NCI-H2081 (cell line): ENCODE measurements at places on chromosomes 16 and 17.

- DNase-seq, result no peak
These were observed 65.7 kb upstream of the METRNL start for GRCh38 chr17:83013779-83014117.

DNA sequence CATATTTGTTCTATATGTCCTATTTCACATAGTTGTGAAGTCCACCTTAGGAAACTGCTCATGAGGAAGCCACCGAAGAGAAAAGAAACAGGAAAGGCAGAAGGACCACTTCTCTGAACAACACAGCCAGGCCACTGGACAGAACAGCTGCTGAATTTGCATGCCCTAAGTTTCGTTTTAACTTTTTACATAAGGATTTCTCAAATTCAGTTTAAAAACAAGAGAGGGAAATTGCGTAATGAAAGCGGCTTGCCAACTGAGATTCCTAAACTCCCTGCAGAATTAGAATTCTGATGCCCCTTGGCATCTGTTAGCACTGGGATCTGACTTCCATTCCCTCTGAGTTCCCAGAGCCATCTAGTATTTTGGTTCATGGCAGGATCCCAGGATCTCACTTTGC is 5.0 kb upstream of the CCL8 start:
- no peak for DNase-seq

DNA sequence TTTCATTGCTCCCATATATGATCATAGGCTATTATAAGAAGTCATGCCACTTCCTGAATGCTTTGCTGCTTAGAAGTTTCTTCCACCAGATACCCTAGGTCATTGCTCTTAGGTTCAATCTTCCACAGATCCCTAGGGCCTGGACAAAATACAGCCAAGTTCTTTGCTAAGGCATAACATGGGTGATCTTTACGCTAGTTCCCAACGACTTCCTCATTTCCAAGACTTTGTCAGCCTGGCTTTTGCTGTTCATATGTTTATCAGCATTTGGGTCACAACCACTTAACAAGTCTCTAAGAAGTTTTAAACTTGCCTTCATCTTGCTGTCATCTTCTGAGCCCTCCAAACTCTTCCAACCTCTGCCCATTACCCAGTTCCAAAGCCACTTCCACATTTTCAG is 20.1 kb upstream of the DLX3 start:
- DNase-seq, result no peak

GRCh38 chr16:3865241-3865640 is 15.3 kb downstream of the CREBBP start:
- DNase-seq, result peak; percentile 19

- DNase-seq, result no peak
These were observed 48.0 kb upstream of the SLC12A3 start for GRCh38 chr16:56817056-56817455.

DNA sequence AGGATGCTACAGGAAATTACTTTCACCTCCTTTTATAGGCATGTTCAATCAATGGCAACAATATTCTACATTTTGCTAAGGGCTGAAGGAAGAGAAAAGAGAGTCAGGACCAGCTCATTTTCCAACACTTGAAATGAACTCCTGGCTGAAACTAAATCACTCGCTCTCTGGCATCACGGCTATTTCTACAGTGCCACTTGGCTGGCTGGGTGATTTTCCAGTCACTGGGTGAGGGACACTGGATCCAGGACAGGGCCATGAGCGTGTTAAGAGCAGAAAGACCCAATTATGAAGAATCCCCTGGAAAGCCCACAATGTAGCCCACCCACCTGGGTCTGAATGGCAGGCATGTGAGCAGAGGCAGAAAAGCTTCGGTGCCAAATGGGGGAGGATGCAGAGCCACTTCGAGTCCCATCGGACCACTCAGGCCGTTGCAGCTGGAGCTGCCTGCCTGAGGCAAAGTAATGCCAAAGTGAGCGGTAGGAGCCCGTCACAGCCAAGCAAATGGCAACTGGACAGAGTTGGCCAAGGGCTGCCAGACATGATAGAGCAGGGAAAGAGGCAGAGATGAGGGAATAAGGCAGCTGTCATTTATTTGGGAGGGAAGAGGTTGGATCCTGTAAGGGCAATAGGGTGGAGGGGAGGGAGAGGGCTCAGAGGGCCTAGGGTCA is 246.2 kb downstream of the STX8 start:
- no peak for DNase-seq

- no peak for DNase-seq
These were observed 183.1 kb upstream of the CCL2 start for GRCh38 chr17:34071886-34072420.

DNA sequence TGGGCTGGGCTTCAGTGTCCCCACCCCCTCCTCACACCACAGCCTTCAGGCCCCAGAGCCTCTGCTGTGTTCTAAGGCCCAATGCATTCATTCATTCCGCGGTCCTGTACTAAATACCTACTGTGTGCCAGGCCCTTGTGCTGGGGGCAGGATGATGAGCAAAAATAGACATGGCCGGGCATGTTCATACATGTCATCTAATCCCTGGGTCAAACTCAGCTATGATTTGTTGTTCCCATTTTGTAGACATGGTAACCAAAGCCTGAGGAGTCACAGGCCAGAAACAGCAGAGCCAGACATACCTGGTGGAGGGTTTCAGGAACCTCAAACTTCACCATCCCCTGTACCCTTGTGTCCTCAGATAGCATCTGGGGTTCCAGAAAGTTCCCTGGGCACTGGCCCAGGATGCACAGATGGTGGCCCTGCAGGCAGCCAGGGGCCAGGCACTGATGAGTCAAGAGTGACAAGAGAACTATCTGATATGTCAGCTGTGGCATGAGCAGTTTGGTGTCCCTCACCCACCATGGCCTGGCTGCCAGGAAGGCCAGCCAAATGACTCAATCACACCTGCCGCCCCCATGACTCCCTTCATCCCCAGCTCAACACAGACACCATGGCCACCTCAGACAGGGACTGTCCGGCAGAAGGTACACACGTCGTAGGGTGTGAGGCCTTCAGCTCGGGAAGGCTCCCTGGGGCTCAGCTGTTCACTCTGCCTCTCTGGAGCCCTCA is 2.7 kb upstream of the RRAD start:
- no peak for DNase-seq

DNA sequence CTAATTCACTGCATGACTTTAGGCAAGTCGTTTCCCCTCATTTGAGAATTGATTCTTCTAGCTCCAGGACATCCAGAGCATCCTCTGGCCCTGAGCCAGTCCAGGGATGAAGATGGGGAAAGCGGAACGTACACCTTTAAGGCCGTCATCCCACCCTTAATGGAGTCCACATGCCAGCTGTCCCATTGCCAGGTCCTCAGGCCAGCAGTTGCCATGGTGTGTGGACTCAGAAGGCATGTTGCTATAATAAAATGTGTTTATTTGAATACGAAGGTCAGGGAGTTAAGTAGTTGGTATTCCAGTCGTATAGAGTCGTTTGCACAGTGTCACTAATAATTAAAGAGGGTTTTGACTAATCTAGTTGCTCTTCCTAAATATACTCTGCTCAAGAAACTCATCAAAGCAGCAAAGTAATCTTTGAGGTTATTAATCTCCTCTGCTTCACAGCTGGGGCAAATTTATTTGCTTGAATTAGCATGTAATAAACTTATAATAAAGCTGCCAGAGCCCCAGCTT is 30.4 kb downstream of the CCDC182 start:
- DNase-seq, result no peak

GRCh38 chr16:86142801-86143236 is 243.9 kb downstream of the IRF8 start:
- no peak for DNase-seq

GRCh38 chr16:80509872-80510271 is 30.9 kb upstream of the DYNLRB2 start:
- DNase-seq, result no peak

GRCh38 chr16:65771707-65772106 is 594.8 kb upstream of the CDH5 start:
- DNase-seq, result no peak
